Esophagus squamous epithelium (tissue), 5 donors: ENCODE measurements at places on chromosomes 7 and 10. TPM values are rescaled to one million over a fixed set of nuclear protein-coding genes. Genes with fewer than 3 reads are reported as not detected.

- no peaks in the 10 kb centered on the region for H3K36me3 ChIP-seq
- no peak for DNase-seq
- peak overlapping the region; percentile 43 for H3K27ac ChIP-seq
- H3K4me3 ChIP-seq: no peak overlapping the region
- H3K4me1 ChIP-seq: peaks cover 14% of the 10 kb centered on the region
- H3K27me3 ChIP-seq: no peaks in the 10 kb centered on the region
Observed at GRCh38 chr10:59098387-59098786, 78.1 kb upstream of the PHYHIPL start.

DNA sequence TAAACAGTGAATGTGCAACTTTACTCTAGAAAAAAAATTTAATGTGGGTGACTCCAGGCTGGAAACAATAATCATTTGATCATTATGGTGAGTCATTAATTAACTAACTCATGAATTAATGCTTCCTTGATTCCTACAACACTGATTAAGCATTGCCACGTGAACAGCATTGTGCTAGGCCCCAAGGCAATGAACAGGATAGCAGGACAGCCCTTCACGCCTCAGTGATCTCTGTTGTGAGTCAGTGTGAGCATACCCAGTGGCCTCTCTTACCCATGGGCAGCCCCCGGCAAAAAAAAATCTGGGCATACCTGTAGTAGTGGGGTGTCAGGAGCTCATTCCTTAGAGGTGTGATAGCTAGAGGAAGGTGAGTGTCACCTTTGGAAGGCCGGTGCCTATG is 76.0 kb downstream of the DENND2A start:
- DNase-seq: no peak
- H3K4me3 ChIP-seq: no peak overlapping the region
- no peak overlapping the region for H3K27ac ChIP-seq
- peaks cover 40% of the 10 kb centered on the region for H3K4me1 ChIP-seq
- no peaks in the 10 kb centered on the region for H3K27me3 ChIP-seq
- H3K36me3 ChIP-seq: no peaks in the 10 kb centered on the region

- H3K36me3 ChIP-seq: no peaks in the 10 kb centered on the region
- no peaks in the 10 kb centered on the region for H3K4me1 ChIP-seq
Observed at GRCh38 chr7:121521711-121522400, 125.7 kb upstream of the FAM3C start.

- DNase-seq: no peak
- H3K4me3 ChIP-seq: no peak overlapping the region
- H3K27me3 ChIP-seq: no peaks in the 10 kb centered on the region
- no peak overlapping the region for H3K27ac ChIP-seq
- peaks cover 76% of the 10 kb centered on the region for H3K4me1 ChIP-seq
Observed at GRCh38 chr7:107996072-107996882, 6.7 kb downstream of the LAMB1 start.

- DNase-seq: no peak
- H3K4me3 ChIP-seq: no peak overlapping the region
- H3K27me3 ChIP-seq: no peaks in the 10 kb centered on the region
- peaks cover 30% of the 10 kb centered on the region for H3K4me1 ChIP-seq
- H3K27ac ChIP-seq: peak overlapping the region; percentile 73
- no peaks in the 10 kb centered on the region for H3K36me3 ChIP-seq
Observed at GRCh38 chr10:44984671-44985101, 6.1 kb upstream of the DEPP1 start.

DNA sequence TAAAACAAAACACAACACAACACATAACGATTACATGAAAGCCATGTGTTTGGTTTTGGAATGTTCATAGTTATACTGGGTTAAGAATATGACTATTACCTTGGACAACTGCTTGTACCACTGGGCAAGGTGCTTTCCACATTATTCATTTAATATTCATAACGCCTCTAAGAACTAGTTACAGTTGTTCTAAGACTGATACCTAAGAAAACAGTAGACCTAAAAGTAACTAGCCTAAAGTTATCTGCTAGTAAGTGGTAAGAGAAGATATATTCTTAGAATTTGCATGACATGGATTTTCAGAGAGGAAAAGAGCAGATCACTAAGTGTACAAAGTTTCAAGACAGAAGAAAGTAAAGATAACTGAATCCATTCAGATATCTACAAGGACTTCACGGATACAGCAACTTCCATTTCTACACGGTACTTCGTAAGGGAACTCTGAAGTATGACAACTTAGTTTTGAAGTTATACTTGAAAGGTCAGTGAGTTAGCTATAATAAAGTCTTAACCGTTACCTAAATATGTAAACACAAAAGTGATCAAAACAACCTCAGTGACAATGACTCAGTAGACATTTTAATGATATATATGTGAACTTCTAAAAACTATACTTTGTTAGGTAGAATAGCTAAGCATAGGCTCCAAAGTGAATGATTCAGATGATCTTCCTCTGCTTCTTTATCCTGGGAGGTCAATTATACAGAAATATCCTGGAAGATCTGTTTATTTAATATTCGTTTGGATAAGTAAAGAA is 65.1 kb downstream of the MINDY3 start:
- H3K36me3 ChIP-seq: no peaks in the 10 kb centered on the region
- no peak for DNase-seq
- no peak overlapping the region for H3K4me3 ChIP-seq
- H3K27me3 ChIP-seq: no peaks in the 10 kb centered on the region
- H3K4me1 ChIP-seq: no peaks in the 10 kb centered on the region
- H3K27ac ChIP-seq: no peak overlapping the region

- H3K27me3 ChIP-seq: no peaks in the 10 kb centered on the region
- DNase-seq: no peak
- peaks cover 3% of the 10 kb centered on the region for H3K4me1 ChIP-seq
- H3K4me3 ChIP-seq: no peak overlapping the region
- no peak overlapping the region for H3K27ac ChIP-seq
- no peaks in the 10 kb centered on the region for H3K36me3 ChIP-seq
Observed at GRCh38 chr10:3324612-3325038, 152.0 kb upstream of the PITRM1 start.

DNA sequence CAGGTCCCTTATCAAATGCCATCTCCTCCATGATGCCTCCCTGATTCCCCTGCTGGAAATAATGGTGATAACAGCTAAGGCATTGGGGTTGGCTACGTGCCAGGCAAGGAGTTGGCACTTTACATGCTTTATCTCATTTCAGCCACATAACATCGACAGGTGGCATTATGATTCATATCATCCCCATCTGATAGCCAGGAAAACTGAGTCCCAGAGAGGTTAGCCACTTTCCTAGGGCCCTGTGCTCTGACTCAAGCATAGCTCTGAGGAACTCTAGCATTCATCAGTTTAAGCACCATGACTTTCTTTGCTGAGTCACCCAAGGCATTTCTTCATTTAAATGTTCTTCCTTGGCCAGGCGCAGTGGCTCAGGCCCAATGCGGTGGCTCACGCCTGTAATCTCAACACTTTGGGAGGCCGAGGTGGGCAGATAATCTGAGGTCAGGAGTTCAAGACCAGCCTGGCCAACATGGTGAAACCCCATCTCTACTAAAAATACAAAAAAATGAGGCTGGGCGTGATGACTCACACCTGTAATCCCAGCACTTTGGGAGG is 6.6 kb downstream of the LEP start:
- no peak for DNase-seq
- H3K27me3 ChIP-seq: no peaks in the 10 kb centered on the region
- no peak overlapping the region for H3K27ac ChIP-seq
- H3K4me1 ChIP-seq: no peaks in the 10 kb centered on the region

GRCh38 chr10:110056822-110057221 is 49.0 kb downstream of the ADD3 start:
- no peaks in the 10 kb centered on the region for H3K36me3 ChIP-seq
- H3K27me3 ChIP-seq: no peaks in the 10 kb centered on the region
- H3K4me1 ChIP-seq: no peaks in the 10 kb centered on the region

GRCh38 chr7:157033483-157034473 is 23.3 kb upstream of the MNX1 start:
- H3K36me3 ChIP-seq: no peaks in the 10 kb centered on the region
- H3K27me3 ChIP-seq: peaks cover 81% of the 10 kb centered on the region
- H3K4me1 ChIP-seq: no peaks in the 10 kb centered on the region
- DNase-seq: no peak
- H3K4me3 ChIP-seq: no peak overlapping the region

DNA sequence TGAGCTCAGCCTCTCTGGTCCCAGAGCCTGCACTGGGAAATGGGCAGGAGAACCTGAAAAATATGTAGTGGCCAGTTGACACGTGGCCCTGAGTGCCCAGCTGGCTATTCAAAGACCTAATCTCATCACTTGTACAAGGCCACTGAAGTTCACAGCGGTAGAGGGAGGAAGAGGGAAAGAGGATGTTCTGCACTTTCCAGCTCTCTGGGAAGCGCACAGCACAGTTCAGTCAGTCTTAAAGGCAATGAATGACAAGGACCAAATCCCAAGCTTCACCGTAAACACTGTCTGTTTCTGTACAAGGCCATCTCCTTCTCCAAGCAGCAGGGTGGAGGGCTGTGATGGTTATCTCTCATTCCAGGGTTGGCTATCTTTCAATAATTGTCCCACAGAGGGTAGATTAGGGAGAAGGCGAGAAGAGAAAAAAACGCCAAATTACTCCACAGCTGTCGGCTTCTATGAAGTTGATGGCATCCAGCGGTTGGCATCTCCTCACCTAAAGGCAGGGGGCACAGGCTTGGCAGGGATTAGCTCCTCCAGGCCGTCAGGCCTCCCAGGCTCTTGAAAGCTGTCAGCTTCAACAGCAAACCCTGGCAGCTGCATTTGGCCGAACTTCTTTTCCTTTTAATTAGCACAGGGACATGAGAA is 10.6 kb downstream of the SFMBT2 start:
- H3K4me3 ChIP-seq: no peak overlapping the region
- DNase-seq: no peak
- H3K27ac ChIP-seq: no peak overlapping the region
- H3K4me1 ChIP-seq: no peaks in the 10 kb centered on the region
- H3K36me3 ChIP-seq: no peaks in the 10 kb centered on the region
- H3K27me3 ChIP-seq: no peaks in the 10 kb centered on the region

DNA sequence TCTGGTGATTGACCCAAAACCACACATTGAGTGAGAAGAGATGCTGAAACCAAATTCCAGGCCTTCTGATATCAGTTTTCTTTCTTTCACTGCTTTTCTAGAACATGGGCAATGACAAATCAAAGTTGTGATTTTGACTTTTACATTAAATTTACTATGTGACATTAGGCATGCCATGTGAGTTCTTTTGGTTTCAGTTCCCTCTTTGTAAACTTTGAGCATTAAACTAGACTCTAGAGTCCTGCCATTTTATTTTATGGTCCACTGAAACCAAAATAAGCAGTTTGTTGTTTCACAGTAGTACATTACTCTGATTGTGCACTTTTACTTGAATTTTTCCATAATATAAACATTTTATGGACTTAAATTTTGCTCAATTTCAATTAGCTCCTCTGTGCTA is 381.1 kb upstream of the SEMA3D start:
- no peak for DNase-seq
- H3K36me3 ChIP-seq: no peaks in the 10 kb centered on the region
- no peaks in the 10 kb centered on the region for H3K4me1 ChIP-seq
- no peak overlapping the region for H3K27ac ChIP-seq
- H3K27me3 ChIP-seq: no peaks in the 10 kb centered on the region
- H3K4me3 ChIP-seq: no peak overlapping the region

DNA sequence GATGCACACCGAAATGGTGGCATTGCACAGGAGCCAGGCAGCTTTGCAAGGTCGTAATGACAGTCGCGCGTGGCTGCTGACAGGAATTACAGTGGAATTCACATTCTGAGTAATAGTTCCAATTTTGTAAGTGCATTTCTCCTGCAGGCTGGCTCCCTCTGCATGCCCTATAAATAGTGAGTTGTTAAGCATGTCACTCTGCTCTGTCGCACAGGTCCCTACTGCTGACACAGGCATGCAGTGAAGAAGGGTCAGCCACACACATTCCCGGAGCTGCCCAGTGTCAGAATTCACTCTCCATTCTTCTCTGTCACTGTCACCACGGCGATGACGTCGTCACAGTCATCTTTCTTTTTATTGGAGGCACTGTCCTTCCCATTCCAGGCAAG is 49.2 kb upstream of the SHH start:
- no peak overlapping the region for H3K27ac ChIP-seq
- H3K27me3 ChIP-seq: no peaks in the 10 kb centered on the region
- DNase-seq: no peak
- no peak overlapping the region for H3K4me3 ChIP-seq

- no peak for DNase-seq
- H3K36me3 ChIP-seq: no peaks in the 10 kb centered on the region
- no peaks in the 10 kb centered on the region for H3K27me3 ChIP-seq
- H3K4me1 ChIP-seq: no peaks in the 10 kb centered on the region
Observed at GRCh38 chr10:58756130-58756719, 243.6 kb downstream of the BICC1 start.

- H3K4me1 ChIP-seq: no peaks in the 10 kb centered on the region
- H3K27me3 ChIP-seq: no peaks in the 10 kb centered on the region
- no peaks in the 10 kb centered on the region for H3K36me3 ChIP-seq
- no peak overlapping the region for H3K4me3 ChIP-seq
- DNase-seq: no peak
Observed at GRCh38 chr7:99539213-99539811, 12.6 kb downstream of the FAM200A start.

GRCh38 chr7:14842523-14842922 is 60.0 kb downstream of the DGKB start:
- no peaks in the 10 kb centered on the region for H3K27me3 ChIP-seq
- no peak overlapping the region for H3K27ac ChIP-seq
- no peaks in the 10 kb centered on the region for H3K4me1 ChIP-seq
- no peak overlapping the region for H3K4me3 ChIP-seq

- H3K27ac ChIP-seq: no peak overlapping the region
- no peaks in the 10 kb centered on the region for H3K27me3 ChIP-seq
- no peaks in the 10 kb centered on the region for H3K36me3 ChIP-seq
- H3K4me1 ChIP-seq: no peaks in the 10 kb centered on the region
Observed at GRCh38 chr7:94761451-94761850, 105.5 kb upstream of the SGCE start.

DNA sequence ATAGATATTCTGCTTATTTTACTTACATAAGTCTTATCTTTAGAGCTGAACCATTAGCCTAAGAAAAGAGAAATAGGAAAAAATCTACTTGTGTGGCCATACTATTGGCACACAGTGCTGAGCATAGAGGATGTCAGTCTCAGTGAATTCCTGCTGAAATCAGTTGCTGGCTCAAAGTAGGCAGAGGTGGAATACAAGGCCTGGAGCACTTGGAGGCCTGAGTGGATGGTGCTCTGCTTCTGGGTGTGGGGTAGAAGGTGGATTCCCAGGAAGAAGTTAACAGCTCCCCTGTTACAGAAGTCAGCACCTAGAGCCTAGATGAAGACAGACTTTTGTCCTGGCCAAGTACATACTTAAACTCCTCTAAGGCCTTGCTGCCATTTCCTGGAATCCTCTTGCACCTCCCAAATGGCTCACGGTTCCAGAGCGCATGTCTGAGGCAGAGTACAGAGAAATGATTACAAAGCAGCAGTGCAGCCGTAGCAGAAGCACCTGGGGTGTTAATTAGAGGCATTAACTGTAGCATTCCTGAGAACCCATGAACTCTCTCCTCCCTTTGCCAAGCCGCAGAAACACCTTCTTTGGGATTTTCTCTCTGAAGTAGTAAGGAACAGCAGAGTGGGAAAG is 18.0 kb upstream of the XPNPEP1 start:
- no peak overlapping the region for H3K27ac ChIP-seq
- H3K4me3 ChIP-seq: no peak overlapping the region
- DNase-seq: no peak
- H3K27me3 ChIP-seq: no peaks in the 10 kb centered on the region
- H3K4me1 ChIP-seq: no peaks in the 10 kb centered on the region

RBM28 gene
- 14.9 TPM for total RNA-seq

CUZD1 gene
- not detected for total RNA-seq

CLEC5A gene
- total RNA-seq: 3.3 TPM

FAM241B gene
- total RNA-seq: 1.2 TPM

FLNC gene
- 27.3 TPM for total RNA-seq

NRAP gene
- not detected for total RNA-seq

GBX1 gene
- total RNA-seq: not detected

THNSL1 gene
- total RNA-seq: 3.0 TPM

MEPCE gene
- 18.0 TPM for total RNA-seq

NANOS1 gene
- 1.7 TPM for total RNA-seq
